ENCODE measurements at places on chromosomes 16 and 17.

GRCh38 chr17:68627956-68628575, 26.9 kb upstream of the FAM20A start:
- no peak for DNase-seq

DNA sequence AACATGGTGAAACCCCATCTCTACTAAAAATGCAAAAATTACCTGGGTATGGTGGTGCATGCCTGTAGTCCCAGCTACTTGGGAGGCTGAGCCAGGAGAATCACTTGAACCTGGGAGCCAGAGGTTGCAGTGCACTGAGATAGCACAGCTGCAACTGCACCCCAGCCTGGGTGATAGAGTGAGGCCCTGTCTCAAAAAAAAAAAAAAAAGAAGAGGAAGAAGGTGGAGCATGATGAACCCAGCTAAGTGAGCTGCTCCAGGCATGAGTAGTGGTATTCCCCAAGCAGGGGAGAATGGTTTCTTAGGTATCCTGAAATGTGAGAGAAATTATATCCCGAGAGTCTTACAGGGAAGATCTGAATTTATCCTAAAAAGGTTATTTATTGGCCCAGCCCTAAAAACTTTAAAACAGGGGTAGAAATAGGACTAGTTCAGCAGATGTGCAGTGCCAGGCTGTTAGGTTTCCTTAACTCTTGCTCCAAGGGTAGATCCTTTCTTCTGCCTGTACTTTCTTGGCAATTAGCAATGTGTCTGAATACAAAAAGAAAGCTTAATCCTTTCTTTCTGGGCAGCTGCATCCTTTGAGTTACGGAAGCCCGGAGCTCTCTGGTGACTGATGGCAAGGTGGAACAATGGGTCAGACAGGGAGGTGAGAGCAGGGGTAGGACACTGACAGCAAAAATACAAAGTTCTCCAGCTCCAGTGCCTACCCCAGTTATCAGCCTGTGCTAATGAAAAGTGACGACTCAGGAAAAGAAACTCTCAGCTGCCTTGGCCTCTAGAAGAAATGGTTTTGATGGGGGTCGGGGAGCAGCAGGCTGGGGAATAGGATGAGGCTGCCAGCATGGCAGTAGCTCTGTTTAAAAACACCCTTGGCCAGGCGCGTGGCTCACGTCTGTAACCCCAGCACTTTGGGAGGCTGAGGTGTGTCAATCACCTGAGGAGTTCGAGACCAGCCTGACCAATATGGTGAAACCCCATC, 36.5 kb upstream of the TOB1 start:
- DNase-seq = no peak

GRCh38 chr16:11130978-11131665, 124.9 kb downstream of the SOCS1 start:
- no peak for DNase-seq

- no peak for DNase-seq
These were observed 2.2 kb upstream of the FZD2 start for GRCh38 chr17:44555099-44555498.
